Esophagus muscularis mucosa (tissue), 4 donors: ENCODE measurements at places on chromosomes 5 and 9. TPM values are rescaled to one million over a fixed set of nuclear protein-coding genes. Genes with fewer than 3 reads are reported as not detected.

CD72 gene
- 1.4 TPM for total RNA-seq

HK3 gene
- total RNA-seq, result 4.2 TPM

TEX48 gene
- total RNA-seq, result not detected

BHMT2 gene
- total RNA-seq, result 44.2 TPM

MELK gene
- total RNA-seq, result not detected
